Spleen (tissue), 13 donors: ENCODE measurements at places on chromosomes 2 and 18. TPM values are rescaled to one million over a fixed set of nuclear protein-coding genes. Genes with fewer than 3 reads are reported as not detected.
A peak's percentile ranks its signal among the peaks of the same experiment; 100 is the strongest.

DNA sequence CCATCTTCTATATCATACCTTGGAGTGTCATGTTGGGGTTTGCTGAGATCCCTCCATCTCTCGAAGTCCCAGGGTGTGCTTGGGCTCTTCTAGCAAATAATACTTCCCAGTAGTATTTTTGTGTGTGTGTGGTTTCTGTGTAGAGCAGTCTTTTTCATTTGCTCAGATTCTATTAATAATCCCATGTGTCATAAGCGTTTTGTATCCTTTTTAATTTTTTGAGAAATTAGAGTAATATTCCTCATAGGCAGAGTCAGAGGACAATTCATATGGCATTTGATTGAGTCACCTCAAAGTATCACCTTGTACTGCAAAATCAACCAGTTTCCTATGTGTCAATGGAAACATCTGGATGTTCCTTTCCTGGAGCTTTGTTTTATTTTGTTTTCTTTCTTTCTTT lies 37.4 kb upstream of the PPP1R1C start:
- no peak overlapping the region for H3K27ac ChIP-seq
- no peaks in the 10 kb centered on the region for H3K27me3 ChIP-seq
- no peaks in the 10 kb centered on the region for H3K36me3 ChIP-seq

DAPL1 gene
- not detected for total RNA-seq

GRCh38 chr18:62425465-62426190 lies 97.2 kb upstream of the ZCCHC2 start:
- H3K36me3 ChIP-seq, result no peaks in the 10 kb centered on the region
- DNase-seq, result no peak
- H3K27ac ChIP-seq, result peak overlapping the region; percentile 79
- peaks cover 17% of the 10 kb centered on the region for H3K4me1 ChIP-seq

GCC2 gene
- 67.0 TPM for total RNA-seq

- H3K27me3 ChIP-seq, result no peaks in the 10 kb centered on the region
- peak overlapping the region; percentile 100 for H3K27ac ChIP-seq
- peaks cover 62% of the 10 kb centered on the region for H3K4me1 ChIP-seq
- no peak for DNase-seq
Observed at GRCh38 chr2:195659114-195659513, 2.1 kb downstream of the SLC39A10 start.

GRCh38 chr18:34049511-34049910 lies 175.2 kb downstream of the NOL4 start:
- H3K4me1 ChIP-seq, result no peaks in the 10 kb centered on the region
- no peaks in the 10 kb centered on the region for H3K36me3 ChIP-seq
- H3K4me3 ChIP-seq, result no peak overlapping the region
- no peaks in the 10 kb centered on the region for H3K27me3 ChIP-seq

DNA sequence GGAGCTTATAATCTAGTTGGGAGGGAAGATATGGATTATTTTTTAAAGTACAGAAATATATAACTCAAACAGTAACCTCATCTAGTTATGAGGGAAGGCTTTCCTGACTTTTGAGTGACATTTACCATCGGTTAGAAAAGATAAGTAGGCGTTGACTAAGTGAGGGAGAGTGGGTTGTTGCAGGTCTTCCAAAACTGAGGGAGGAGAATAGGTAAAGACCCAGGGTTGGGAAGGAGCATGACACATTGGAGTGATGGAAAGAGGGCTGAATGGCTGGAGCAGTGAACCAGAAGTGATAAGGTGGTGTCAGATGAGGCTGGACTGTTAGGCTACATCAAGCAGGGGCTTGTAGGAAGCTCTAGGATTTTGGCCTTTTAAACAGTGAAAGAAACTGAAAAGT lies 10.6 kb upstream of the NUP35 start:
- H3K4me1 ChIP-seq, result no peaks in the 10 kb centered on the region
- no peak overlapping the region for H3K4me3 ChIP-seq
- H3K27ac ChIP-seq, result no peak overlapping the region
- no peaks in the 10 kb centered on the region for H3K36me3 ChIP-seq
- no peak for DNase-seq

MZT2A gene
- total RNA-seq, result 38.4 TPM

DNA sequence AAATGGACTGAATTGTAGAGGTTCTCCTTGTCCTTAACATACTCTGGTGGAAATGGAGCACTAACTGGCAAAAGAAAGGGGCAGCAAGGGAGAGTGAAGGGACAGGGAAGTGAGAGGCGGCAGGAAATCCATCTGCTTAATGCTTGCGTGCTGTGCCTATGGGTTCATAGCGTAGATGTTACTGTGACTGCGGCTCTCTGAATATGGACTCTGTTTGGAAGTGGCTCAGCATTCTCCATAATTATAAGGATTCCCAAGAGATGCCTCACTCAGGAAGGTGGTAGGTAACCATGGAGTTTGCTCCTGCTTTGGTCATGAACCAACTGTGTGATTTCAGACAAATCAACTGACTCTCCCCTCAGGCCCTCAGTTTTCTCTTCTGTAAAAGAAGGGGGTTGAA lies 50.0 kb downstream of the MYO3B start:
- no peaks in the 10 kb centered on the region for H3K4me1 ChIP-seq
- H3K36me3 ChIP-seq, result no peaks in the 10 kb centered on the region
- no peak overlapping the region for H3K4me3 ChIP-seq
- no peaks in the 10 kb centered on the region for H3K27me3 ChIP-seq
- no peak for DNase-seq
- no peak overlapping the region for H3K27ac ChIP-seq

GRCh38 chr2:231732604-231733003 lies 24.3 kb downstream of the PTMA start:
- H3K4me1 ChIP-seq, result no peaks in the 10 kb centered on the region
- H3K27ac ChIP-seq, result no peak overlapping the region
- DNase-seq, result no peak
- no peaks in the 10 kb centered on the region for H3K27me3 ChIP-seq

UGT1A6 gene
- not detected for total RNA-seq

LBX2 gene
- 2.7 TPM for total RNA-seq

- no peak for DNase-seq
- H3K27me3 ChIP-seq, result no peaks in the 10 kb centered on the region
Observed at GRCh38 chr2:48808311-48808710, 52.8 kb upstream of the LHCGR start.

LHCGR gene
- not detected for total RNA-seq

DNA sequence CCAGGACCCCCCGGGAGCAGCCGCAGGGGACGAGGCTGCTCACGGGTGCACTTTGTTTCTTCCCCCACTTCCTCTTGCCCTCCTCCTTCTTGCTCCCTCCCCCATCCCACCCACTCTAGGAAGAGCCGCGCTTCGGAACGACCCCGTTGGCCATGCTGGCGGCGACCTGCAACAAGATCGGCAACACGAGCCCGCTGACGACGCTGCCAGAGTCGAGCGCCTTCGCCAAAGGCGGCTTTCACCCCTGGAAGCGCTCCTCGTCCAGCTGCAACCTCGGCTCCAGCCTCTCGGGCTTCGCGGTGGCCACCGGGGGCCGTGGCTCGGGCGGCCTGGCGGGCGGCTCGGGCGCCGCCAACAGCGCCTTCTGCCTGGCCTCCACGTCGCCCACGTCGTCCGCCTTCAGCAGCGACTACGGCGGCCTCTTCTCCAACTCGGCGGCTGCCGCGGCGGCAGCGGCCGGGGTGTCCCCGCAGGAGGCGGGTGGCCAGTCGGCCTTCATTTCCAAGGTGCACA lies 1.3 kb downstream of the SP9 start:
- H3K4me3 ChIP-seq, result peak overlapping the region; percentile 42
- H3K4me1 ChIP-seq, result peaks cover 70% of the 10 kb centered on the region

DNA sequence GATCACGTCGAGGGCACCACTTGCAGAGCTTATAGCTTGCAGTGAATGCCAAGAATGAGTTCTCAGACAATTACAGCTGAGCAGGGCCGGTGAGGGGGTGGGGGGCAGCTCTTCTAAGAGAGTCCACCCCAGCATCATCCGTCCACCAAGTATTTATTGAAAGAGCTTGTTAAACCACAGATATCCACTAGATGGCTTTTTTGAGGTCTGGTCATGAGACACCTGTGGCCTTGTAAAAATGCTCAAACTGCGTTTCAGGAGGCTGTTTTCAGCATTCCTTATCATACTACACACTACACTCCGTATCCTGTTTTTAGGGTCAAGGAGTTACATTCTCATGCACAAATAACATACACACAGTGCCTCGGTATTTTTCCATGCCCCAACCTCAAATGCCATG lies 51.5 kb downstream of the DNAJC10 start:
- H3K36me3 ChIP-seq, result peaks cover 53% of the 10 kb centered on the region
- no peak overlapping the region for H3K4me3 ChIP-seq
- H3K27ac ChIP-seq, result no peak overlapping the region
- no peak for DNase-seq
- H3K27me3 ChIP-seq, result no peaks in the 10 kb centered on the region

SULT1C4 gene
- 4.5 TPM for total RNA-seq

DNA sequence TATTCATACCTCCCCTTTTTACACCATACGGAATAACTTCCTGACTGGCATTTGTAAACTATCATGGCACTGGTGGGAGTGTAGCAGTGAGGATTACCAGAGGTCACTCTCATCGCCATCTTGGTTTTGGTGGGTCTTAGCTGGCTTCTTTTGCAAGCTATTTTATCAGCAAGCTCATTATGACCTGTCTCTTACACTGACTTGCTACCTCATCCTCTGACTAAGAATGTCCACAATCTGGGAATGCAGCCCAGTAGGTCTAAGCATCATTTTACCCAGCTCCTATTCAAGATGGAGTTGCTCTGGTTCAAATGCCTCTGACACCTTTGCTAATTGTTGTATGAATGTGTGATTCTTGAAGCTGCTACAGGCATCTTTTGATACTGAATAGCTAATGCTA lies 950.8 kb upstream of the SLC39A10 start:
- DNase-seq, result no peak
- H3K36me3 ChIP-seq, result no peaks in the 10 kb centered on the region
- H3K27ac ChIP-seq, result no peak overlapping the region
- no peaks in the 10 kb centered on the region for H3K27me3 ChIP-seq

- no peaks in the 10 kb centered on the region for H3K27me3 ChIP-seq
- no peaks in the 10 kb centered on the region for H3K4me1 ChIP-seq
- no peak overlapping the region for H3K4me3 ChIP-seq
- no peaks in the 10 kb centered on the region for H3K36me3 ChIP-seq
Observed at GRCh38 chr2:179298666-179299065, 34.0 kb upstream of the SESTD1 start.
